Esophagus squamous epithelium (tissue), 5 donors: ENCODE measurements at places on chromosomes 3 and 15. TPM values are rescaled to one million over a fixed set of nuclear protein-coding genes. Genes with fewer than 3 reads are reported as not detected.

- no peak for DNase-seq
Measured at GRCh38 chr3:22585911-22586310, 617.2 kb upstream of the UBE2E2 start.

DNA sequence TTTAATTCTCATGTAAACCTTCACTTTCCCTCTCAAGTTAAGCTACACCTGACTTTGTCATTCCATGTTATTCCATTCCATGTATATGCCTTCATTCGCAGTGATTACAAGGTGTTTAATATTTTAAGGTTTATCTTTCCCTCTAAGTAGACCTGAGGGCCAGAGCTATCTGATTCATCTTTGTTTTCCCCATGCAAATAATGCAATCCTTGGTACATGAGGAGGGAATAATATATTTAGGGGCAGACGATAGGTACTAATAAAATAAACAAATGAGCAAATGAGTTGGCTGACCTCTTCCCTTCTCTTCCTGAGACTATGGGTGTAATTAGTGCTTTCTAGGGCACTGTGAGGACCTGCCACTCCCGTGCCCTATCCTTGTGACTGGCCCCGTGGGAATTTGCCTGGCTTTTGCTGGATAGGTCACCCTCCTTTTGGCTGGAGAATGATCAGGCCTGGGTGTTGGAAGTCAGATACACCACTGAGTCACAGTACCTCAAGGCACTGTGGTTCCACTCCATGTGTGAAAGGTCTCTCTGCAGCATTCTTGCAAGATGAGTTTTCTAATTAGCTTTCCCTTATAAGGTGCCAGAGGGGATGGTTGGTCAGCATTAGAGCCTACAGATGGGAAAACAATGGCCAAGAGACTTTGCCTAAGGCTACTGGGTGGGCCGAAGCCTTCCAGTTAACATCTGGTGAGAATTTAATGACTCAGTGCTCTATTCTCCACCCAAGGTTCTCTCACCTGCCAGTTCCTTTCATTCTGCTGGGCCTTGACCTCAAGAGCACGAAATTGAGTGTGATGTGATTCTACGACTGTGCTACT lies 183.2 kb downstream of the P3H2 start:
- no peak for DNase-seq

GRCh38 chr15:66823601-66824000 lies 121.6 kb downstream of the SMAD6 start:
- no peak for DNase-seq

DNA sequence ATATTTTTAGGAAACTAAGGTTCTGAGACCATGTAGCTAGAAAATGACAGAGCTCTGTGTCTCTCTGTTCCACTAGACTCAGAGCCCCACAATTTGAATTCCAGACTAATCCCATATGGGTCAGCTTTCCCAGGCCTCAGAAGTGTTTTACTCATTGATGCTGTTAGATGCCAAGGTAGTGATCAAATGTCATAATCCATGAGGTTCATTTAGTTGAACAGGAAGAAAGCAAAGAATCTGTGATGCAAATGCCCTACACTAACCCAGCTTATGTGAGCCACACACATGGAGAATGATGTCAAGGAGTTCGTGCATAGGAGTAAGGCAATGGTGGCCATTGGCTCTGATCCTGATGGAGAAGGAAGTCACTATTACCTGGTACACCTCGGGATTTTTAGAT lies 363.4 kb upstream of the RARB start:
- no peak for DNase-seq

GRCh38 chr3:8200996-8201395 lies 300.6 kb upstream of the LMCD1 start:
- no peak for DNase-seq

- DNase-seq: no peak
Measured at GRCh38 chr3:46831316-46831715, 31.9 kb downstream of the MYL3 start.

The KIF15 gene
- total RNA-seq: 3.2 TPM

The CHRNA3 gene
- total RNA-seq: not detected

The ATG7 gene
- total RNA-seq: 31.3 TPM
